ENCODE measurements at places on chromosomes 5 and 9.

GRCh38 chr5:180090098-180090768, 18.7 kb upstream of the RNF130 start:
- peak; percentile 79 for DNase-seq

- no peak for DNase-seq
These were observed 8.5 kb downstream of the ARL15 start for GRCh38 chr5:54301849-54302248.

DNA sequence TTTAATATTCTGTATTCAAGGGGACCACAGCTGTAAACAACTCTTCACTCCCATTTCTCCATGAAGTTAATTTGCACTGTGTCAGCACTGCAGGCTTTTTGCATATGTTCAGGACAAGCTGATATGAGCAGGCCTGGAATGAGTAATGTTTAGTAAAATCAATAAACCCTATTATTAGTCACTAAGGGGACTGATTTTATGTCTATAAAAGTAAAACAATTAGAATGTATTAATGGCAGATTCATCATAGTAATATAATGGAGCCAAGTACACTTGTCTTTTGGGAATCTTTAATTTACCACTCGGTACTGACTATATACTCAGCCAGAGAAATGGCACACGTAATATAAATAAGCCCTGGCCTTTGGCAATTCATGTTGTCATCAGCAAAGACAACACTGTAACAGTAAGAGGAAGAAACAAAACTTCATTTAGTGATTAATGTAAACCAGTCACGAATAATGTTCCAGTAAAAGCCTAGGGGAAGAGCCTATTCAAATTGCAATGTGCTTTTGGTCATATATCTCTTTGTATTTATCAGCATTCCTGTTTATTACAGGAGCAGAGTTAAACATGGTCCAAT, 111.6 kb downstream of the ZNF608 start:
- DNase-seq, result no peak

DNA sequence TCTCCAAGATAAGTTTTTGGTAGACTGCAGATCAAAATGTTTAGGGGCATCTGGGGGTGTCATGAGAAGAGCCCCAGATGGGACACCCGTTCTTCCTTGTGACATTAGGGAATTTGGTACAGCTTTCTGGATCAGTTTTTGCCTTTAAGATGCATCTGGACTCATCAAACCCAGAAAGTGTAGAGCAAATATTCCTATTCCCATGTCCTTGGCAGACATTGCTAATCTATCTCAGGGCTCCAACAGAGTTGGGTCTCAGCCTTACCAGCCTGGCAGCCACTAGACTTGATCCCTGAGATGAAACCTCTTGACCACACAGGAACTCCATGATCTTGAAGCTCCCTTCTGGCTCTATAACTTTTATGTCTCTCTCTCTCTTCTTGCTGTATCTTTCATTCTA, 35.6 kb downstream of the ERGIC1 start:
- no peak for DNase-seq

DNA sequence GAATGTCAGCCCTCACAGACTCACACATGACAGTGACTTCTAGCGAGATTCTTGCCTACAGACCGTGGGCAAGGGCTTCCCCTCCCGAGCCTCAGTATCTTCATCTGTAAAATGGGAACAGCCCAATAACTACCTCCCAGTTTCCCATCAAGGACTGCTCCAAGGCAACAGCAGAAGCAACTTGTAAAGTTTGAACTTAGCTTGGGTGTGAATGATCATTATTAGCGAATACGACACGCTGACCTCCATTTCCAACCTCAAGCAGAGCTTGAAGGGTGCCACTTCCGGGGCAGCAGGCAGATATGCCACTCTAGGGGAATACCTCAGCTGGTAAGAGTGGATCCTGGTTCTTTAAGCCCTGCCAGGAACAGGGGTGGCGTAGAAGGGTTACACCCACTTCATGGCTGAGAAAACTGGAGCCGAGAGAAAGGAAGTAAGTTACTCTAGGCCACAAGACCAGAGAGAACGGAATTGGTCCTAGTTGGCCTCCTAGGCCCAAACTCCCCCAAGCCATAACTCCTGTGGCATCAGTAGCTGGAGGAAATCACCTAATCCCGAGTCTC, 2.0 kb downstream of the RNF44 start:
- DNase-seq, result no peak

- no peak for DNase-seq
These were observed 1061.3 kb upstream of the DMAC1 start for GRCh38 chr9:8860925-8861324.

- no peak for DNase-seq
These were observed 2.6 kb downstream of the SLC2A6 start for GRCh38 chr9:133476036-133476931.

- no peak for DNase-seq
These were observed 193.8 kb downstream of the CSNK1G3 start for GRCh38 chr5:123705741-123706140.

DNA sequence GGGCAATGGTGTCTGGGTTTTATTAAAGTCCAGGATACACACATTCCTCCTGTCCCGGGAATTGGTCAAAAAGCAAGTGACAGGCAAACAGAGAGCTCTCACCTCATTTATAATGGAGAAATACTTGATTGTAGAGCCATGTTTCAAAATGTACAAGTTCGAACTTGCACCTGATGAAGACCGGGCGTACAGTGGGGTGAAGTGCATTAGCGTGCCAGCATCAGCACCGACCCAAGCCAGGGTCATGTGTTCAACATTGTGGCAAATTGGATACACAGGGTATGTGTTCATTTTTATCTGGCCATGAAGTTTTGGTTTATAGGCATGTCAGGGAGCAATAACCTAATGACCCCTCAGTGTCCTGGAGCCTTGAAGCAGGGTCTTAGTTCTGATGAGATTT, 472.5 kb downstream of the IRX1 start:
- DNase-seq, result no peak

- no peak for DNase-seq
These were observed 94.1 kb upstream of the PAPPA start for GRCh38 chr9:116059466-116059865.

- DNase-seq, result no peak
These were observed 555.6 kb downstream of the PRR16 start for GRCh38 chr5:121019734-121020133.

GRCh38 chr5:168443533-168443932, 42.7 kb upstream of the RARS1 start:
- DNase-seq, result no peak

DNA sequence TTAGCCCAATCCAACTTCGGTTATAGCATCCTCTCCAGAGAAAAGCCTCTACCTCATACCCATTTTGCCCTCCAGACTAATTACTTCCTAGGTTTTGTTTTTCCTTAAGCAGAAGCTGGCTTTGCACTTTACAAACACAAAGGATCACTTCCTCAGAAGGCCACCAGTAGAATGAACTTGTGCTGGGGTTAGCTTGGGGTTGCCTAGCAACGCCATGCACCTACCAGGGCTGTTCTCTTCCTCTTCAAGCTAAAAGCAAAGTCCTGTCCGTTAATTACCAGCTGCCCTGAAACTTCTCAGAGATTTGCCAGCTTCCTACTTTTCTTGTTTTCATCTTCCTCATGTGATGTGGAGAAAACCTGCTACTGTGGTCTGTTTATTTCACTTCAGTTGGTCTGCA, 132.0 kb upstream of the WWC1 start:
- no peak for DNase-seq

DNA sequence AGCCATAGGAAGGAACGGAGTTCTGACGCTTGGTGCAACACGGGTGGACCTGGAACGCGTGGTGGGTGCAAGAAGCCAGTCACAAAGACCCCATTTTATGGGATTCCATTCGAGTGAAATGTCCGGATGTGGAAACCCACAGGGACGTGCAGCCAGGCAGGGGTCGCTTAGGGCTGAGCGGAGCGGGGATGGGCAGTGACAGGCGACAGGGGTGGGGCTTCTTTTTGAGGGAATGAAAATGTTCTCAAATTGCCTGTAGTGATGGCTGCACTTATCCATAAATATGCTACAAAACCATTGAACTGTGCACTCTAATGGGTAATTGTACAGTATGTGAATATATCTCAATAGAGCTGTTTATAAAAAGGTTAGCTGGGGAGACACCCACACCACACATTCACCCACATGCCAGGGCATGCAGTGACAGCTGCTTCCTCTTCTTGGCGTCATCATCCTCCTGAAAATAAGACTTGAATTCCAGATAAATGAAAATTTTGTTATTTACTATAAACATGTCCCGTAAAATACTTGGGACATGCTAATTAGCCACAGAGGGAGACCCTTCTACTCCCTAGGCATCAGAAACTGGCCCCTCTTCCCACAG, 71.3 kb upstream of the OLFM1 start:
- DNase-seq, result no peak

DNA sequence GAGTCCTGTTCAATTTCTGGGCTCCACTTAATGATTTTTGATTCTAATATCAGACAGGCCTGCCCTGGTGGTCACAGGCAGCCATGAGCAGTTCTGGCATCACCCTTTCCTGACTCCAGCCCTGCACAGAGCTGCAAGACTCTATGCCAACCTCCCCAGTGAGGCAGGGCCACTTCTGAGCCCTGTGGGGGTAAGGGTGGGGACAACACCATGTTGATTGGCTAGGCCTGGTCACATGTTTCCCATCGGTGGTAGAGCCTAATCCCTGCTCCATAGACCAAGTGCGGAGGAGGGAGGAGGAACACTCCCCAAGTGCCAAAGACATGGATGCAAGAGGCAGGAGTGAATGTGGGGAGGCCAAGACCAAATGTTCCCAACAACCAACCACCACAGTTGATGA, 134.6 kb downstream of the PHF2 start:
- DNase-seq, result no peak

DNA sequence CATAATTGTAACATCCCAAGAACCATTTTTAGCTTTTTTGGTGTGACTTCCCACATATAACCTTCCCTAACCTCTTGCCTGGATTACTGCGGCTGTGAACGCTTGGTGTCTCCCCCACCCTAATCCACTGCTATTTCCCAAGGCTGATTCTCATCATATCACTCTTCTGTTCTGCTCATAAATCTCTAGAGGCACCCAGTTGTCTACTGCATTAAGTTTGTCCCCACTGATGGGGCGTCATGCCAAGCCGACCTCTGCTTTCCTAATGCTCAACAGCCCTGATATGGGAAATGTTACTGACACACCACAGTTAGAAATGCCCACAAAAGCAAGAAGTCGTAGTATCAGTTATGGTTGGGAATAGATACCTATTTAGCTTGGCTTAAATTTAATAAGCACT, 24.4 kb downstream of the NPR3 start:
- no peak for DNase-seq

- DNase-seq, result no peak
These were observed 276.0 kb downstream of the DMAC1 start for GRCh38 chr9:7523426-7524043.

GRCh38 chr5:1162751-1163150, 38.6 kb upstream of the SLC6A19 start:
- DNase-seq, result no peak

GRCh38 chr5:458547-459353, 15.8 kb downstream of the EXOC3 start:
- DNase-seq, result peak; percentile 65

DNA sequence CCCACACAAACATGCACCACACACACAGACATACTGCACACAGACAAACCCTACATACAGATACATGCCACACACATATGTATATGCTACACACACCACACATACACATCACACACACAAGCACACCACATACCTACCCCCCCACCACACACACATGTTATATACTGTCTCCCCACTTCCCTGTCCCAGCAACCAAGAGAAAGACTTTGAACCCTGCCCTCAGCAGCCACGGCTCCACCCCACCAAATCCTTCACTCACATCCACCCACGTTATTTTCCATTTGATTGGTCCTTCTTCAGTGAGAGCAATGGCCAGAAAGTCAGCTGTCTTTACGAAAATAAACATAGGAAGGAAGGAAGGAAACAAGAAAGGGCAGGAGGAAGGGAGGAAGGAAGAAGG, 479.8 kb downstream of the DIRAS2 start:
- no peak for DNase-seq

- no peak for DNase-seq
These were observed 151.8 kb upstream of the MAP3K1 start for GRCh38 chr5:56663523-56663922.

- DNase-seq, result no peak
These were observed 73.6 kb downstream of the PSD2 start for GRCh38 chr5:139869042-139869790.

DNA sequence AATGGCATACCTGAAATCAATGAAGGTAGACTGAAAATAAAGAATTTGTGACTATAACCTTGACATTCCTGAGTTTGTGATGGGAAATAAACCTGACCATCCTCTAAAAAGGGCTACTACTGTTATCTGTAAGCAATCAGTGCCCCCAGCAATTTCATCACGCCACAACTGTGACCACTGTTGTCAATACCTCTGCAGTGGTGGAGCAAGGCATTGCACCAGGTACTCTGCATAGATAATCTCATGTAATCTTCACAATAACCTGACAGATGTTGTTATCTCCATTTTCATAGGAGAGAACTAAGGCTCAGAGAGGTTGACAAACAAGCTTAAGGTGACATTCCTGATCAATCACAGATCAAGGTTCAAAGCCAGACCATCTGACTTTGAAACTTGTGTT, 38.5 kb upstream of the FRRS1L start:
- DNase-seq, result no peak

DNA sequence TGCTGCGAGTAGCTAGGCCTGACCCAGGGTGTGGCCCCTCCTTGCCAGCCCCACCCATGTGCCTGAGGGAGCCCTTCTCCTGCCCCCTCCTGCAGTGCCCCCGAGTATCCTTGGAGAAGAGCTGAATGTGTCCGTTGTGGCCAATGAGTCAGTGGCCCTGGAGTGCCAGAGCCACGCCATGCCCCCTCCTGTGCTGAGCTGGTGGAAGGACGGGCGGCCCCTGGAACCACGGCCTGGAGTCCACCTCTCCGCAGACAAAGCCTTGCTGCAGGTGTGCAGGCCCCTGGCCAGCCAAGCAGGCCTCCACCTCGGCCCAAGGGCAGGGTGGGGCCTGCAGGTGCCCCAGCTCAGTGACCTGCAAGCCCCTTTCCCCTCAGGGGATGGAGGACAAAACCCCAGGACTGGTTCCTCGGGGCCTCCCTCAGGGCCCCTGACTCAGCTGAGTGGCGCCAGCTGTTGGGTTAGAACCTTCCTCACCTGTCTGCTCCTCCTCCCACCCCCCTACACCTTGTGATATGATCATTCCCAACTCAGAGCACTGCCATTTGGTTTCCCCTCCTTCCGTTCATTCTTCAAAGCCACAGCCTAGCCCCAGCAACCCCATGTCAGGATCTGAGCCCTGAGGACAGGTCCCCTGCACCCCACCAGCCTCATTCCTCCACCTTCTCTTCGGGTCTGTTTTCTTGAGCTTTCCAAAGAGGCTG, 80.0 kb upstream of the ASS1 start:
- DNase-seq, result no peak

- no peak for DNase-seq
These were observed 72.9 kb upstream of the PRLR start for GRCh38 chr5:35303152-35303551.
